Dorsolateral prefrontal cortex (tissue), 122 donors: ENCODE measurements at places on chromosomes 2 and 18.

- DNase-seq = no peak
These were observed 62.0 kb upstream of the SLC35F5 start for GRCh38 chr2:113818382-113818951.

GRCh38 chr2:23132823-23133595 is 252.0 kb upstream of the KLHL29 start:
- no peak for DNase-seq

DNA sequence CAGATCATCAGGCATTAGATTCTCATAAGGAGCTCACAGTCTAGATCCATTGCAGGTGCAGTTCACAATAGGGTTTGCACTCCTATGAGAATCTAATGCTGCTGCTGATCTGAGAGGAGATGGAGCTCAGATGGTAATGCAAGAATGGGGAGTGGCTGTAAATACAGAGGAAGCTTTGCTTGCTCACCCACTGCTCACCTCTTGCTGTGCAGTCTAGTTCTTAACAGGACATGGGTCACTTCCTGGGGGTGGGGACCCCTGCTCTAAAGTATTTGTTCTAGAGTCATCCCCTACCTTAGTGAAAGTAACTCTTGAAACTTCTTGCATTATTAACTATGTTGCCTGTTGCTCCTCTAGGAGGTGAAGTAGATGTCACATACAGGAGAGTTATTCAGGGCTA is 171.3 kb upstream of the PARD3B start:
- no peak for DNase-seq

GRCh38 chr2:47838249-47838648 is 55.3 kb downstream of the MSH6 start:
- DNase-seq = no peak

DNA sequence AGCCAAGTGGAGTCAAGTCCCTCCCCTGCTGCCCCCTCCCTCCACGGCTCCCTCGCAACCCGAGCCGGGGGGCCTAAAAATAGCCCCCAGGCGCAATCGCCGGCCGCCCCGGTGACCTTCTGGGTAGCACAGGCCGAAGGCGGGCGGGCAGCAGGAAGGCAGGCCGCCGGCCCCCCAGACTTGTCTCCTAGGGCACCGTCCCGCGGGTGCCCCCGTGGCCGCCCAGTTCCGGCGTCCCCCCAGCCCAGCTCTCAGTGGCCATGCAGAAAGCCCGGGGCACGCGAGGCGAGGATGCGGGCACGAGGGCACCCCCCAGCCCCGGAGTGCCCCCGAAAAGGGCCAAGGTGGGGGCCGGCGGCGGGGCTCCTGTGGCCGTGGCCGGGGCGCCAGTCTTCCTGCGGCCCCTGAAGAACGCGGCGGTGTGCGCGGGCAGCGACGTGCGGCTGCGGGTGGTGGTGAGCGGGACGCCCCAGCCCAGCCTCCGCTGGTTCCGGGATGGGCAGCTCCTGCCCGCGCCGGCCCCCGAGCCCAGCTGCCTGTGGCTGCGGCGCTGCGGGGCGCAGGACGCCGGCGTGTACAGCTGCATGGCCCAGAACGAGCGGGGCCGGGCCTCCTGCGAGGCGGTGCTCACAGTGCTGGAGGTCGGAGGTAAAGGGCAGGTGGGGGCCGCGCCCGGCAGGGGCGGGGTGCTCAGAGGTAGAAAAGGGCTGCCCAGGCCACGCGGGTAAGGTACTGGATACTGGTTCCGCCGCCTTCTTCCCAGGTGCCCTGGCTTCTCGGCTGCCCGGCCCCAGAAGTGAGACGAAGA is at the start of gene SPEG:
Gene SPEG, plus strand, starts transcription at position 126 of the 808 bp plus-strand sequence. Its CDS starts 135 bp downstream, at position 261.
- no peak for DNase-seq

DNA sequence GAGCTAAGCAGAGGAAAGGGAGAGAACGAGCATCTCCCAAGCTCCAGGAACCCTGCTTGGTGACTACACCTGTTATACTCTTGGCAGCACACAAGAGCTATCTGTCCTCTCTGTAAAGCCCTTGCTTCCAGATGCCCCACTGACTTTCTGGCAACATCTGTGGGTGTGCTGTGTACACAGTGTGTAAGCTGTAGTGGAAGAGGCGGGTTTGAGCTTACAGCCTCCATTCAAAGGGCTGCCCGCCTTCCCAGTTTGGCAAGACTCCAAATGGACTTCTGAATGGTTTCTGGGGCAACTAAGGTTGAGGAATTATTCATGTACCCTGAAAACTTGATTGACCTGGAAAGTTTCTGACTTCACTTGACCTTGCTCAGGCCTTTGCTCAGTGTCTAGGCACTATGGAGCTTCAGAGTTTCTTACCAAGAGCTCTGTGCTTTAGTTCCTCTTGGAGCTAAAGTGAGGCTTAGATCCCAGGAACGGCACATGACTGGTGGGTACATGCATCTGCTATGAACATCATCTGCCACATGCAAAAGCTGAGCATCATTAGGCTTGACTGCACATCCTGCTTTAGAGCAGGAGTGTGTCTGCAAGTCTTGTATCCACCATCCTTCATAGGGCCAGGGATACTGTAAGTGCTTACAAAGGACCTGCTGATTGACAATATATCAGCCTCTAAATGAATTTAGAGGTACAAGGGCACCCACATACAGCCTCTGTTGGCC is 290.9 kb upstream of the SIX2 start:
- DNase-seq = no peak

- no peak for DNase-seq
These were observed 320.0 kb upstream of the TNP1 start for GRCh38 chr2:217179854-217180253.

DNA sequence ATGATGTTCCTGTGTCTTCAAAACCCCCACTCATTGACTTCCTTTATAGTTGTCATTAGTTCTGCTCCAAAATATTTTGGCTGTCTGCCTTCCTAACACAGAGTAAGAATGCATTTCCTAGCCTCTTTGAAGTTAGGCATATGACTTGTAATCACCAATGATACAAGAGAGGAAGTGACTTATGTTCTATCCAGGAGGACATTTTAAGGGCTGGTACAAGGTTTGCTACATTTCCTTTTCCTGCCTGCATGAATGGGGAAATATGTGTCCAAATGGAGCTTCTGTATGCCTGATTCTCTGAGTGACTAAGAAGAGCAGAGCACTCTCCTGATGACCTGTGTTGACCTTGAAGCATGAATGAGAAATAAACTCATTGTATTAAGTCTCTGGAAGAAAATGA is 115.1 kb downstream of the PLCL1 start:
- DNase-seq = no peak
